ENCODE measurements at places on chromosomes 4 and X. TPM values are rescaled to one million over a fixed set of nuclear protein-coding genes. Genes with fewer than 3 reads are reported as not detected.

Gene NHS
- total RNA-seq = 1.2 TPM

GRCh38 chrX:43878906-43879526, 3.2 kb downstream of the MAOB start:
- DNase-seq = no peak

Gene PNMA6E
- not detected for total RNA-seq

Gene ALB
- total RNA-seq = 4.5 TPM

DNA sequence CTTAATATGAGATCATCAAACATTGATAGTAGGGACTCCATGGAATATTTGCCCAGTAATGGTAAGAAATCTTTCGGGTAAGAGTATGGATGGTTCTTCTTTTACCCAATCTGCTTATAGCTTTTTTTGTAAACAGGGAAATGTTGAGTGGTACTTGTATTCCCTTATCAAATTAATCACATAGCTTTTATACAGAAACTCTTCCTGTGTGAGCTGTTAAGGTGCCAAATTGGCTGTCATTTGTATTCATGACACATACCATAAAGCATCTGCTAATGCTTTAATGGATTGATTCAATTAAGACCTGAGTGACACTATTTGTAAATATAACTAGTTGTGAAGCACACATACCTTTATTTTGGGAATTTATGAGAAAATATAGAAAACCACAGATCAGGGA, 34.2 kb downstream of the KLF3 start:
- no peak for DNase-seq

DNA sequence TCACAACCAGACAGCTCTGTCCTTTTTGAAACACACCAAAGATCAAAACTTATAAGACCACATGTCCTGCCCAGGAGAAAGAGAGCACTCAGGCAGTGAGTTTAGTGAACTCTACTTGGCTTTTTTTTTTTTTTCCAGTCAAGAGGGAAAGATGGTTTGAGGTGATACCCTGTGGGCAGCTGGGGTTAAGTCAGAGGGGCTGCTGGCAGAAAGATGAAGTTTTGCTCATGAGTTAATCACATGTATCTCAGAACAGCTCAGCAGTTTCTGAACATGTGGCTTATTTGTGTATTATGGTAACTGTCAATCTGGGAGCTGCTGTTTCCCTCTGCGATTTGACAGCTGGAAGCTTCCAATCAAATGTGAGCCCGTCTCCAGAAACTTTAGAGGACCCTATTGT, 56.4 kb upstream of the MAP3K15 start:
- no peak for DNase-seq

Gene SLC4A4
- 21.2 TPM for total RNA-seq

GRCh38 chr4:145736241-145736831, 56.4 kb downstream of the C4orf51 start:
- peak; percentile 48 for DNase-seq

Gene MAGEA2
- total RNA-seq = not detected

- DNase-seq = no peak
These were observed 441.3 kb downstream of the PCDH18 start for GRCh38 chr4:137090951-137091350.

Gene MUC7
- not detected for total RNA-seq

Gene MSANTD1
- 0.54 TPM for total RNA-seq

DNA sequence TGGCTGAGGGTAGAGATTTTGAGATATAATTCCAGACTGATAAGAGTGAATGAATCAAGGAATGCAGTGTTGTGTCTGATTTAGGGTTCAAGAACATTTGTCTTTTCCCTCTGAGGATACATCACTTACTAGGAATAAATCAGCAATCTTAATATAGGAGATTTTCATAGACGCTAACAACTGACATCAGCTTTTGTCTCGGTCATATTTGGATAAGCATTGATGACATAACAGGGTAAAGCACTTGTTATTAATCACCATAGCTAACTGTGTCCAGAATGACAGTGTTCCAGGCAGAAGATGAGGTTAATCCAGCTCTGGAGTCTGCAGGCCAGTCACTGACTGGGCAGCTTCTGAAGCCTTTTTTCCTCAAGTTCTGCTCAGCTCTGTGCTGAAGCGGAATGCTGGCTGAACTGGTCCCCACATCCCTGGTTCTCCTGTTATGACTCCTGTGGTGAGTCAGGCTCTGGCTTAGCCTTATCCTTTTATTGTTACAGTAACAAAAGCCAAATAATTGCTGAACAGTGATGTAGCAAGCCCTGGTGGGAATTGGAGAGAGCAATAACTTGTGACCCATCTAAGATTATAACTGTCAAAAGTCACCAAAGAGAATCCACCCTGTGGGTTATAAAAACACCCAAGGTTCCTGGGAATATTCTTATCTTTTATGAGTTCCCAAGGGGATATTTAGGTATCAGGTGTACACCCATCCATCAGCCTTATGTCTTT, 41.8 kb downstream of the FNIP2 start:
- peak; percentile 67 for DNase-seq

Gene TECRL
- 1,034 TPM for total RNA-seq

Gene PCDH18
- total RNA-seq = 5.0 TPM

Gene WDR17
- total RNA-seq = 0.32 TPM

DNA sequence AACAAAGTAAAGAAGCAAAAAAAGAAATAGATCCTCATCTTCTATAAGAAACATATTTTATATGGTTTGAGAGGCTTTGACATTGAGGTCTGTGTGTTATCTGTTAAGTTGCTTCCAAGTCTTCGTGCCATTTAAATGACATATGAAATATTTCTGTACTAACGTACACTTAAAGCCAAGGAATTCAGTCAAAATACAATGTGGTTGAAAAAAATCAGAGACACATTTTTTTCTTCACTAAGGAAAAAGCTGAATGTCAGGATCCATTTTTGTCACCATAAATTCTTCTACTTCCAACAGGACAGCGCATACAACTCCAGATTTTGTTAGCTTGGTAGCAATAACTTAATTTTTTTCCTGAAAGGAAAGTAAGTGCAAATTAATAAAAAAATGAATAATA, 168.5 kb downstream of the FAT4 start:
- DNase-seq = no peak

DNA sequence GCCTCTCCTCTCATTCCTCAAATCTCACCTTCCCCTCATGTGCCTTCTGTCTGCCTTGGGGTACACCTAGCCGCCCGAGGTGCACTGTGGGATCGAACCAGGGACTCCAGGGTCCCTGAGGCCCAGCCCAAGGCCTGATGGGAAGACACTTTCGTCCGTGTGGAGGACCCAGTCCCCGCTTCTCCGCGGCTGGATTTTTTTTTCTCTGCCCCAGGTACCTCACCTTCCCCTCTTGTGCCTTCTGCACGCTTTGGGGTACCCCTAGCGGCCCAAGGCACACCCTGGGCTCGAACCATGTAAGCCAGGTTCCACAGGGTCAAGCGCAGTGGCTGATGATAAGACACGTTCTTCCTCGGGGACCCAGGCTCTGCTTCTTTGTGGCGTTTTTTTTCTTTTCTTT, 530.7 kb downstream of the CWH43 start:
- peak; percentile 32 for DNase-seq

GRCh38 chr4:33661636-33662035, 2582.7 kb downstream of the ARAP2 start:
- DNase-seq = no peak

- DNase-seq = peak; percentile 58
These were observed 141.4 kb downstream of the KLHL8 start for GRCh38 chr4:87078987-87079486.

DNA sequence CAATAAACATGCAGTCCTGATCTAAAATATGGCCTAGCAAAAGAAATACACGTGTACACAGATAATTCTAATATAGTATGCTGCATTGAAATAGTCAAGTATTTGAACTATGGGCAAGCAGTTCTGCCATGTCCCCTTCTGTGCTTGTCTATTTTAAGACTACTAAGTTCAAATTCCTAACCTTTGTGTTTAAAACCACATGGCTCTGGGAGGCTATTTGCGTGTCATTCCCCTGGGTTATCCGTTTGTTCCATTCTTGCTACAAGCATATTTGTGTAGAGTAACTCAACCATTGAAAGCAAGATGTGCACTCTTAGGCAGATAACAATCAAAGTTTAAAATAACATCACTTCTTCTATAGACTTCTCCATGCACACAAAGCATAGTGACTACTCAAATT, 25.4 kb upstream of the TBC1D1 start:
- no peak for DNase-seq

GRCh38 chr4:138889216-138889615, 126.4 kb upstream of the NOCT start:
- DNase-seq = no peak

Gene TCP11X2
- not detected for total RNA-seq

GRCh38 chrX:132394591-132394990, 94.2 kb downstream of the MBNL3 start:
- no peak for DNase-seq

DNA sequence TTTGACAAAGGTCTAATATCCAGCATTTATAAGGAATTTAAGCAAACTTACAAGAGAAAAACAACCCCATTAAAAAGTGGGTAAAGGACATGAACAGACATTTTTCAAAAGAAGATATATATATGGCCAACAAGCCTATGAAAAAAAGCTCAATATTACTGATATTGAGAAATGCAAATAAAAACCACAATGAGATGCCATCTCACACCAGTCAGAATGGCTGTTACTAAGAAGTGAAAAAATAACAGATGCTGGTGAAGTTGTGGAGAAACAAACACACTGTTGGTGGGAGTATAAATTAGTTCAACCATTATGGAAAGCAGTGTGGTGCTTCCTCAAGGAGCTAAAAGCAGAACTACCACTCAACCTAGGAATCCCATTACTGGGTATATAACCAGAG, 91.6 kb upstream of the EFHC2 start:
- DNase-seq = no peak

- DNase-seq = no peak
These were observed 247.2 kb downstream of the PALLD start for GRCh38 chr4:168744021-168744420.

- DNase-seq = no peak
These were observed 40.9 kb downstream of the TSPAN5 start for GRCh38 chr4:98617358-98618047.

DNA sequence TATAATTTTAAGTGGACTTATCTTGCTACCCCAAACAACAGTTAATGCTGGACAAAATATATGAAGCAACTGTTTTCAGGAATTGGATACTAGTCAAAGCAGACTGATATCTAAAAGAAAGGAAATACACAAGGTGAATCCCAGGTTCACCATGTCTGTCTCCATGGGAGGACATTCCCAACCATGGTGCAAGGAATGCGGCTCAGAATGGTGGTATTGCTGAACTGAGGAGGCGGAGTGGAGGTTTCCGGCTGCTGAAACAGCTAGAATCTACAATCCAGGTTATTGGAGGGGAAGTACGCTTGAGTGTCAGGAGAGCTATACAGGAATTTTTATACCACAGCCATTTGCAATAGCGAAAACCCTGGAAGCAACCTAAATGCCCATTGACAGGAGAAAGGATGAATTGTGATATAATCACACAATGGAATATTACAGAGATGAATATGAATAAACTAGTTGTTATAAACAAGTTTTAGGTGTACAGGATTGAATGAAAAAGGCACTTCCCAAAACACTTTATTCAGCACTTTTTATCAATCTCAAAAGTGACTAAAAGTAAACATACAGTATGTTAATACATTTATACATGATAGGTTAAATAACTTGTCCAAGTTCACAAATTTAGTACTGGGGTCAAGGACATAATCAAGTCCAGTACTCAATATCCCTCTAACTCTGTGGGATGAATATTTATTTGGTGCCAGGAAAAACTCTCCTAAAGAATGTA, 9.0 kb downstream of the HMGB2 start:
- no peak for DNase-seq

Data from Right ventricle myocardium superior (tissue), 1 donor.